ENCODE measurements at places on chromosomes 12 and 14. TPM values are rescaled to one million over a fixed set of nuclear protein-coding genes. Genes with fewer than 3 reads are reported as not detected.

- DNase-seq = no peak
- no peak overlapping the region for H3K27ac ChIP-seq
- no peaks in the 10 kb centered on the region for H3K36me3 ChIP-seq
- H3K4me3 ChIP-seq = no peak overlapping the region
Measured at GRCh38 chr14:33068626-33069025, 129.9 kb downstream of the NPAS3 start.

- no peak for DNase-seq
- H3K4me1 ChIP-seq = no peaks in the 10 kb centered on the region
- H3K4me3 ChIP-seq = no peak overlapping the region
- H3K27me3 ChIP-seq = peaks cover 4% of the 10 kb centered on the region
Measured at GRCh38 chr12:115870021-115870420, 407.5 kb downstream of the MED13L start.

- no peak overlapping the region for H3K4me3 ChIP-seq
- no peaks in the 10 kb centered on the region for H3K36me3 ChIP-seq
- no peaks in the 10 kb centered on the region for H3K27me3 ChIP-seq
- DNase-seq = no peak
- H3K4me1 ChIP-seq = no peaks in the 10 kb centered on the region
Measured at GRCh38 chr12:74043343-74043742, 494.3 kb upstream of the ATXN7L3B start.

DNA sequence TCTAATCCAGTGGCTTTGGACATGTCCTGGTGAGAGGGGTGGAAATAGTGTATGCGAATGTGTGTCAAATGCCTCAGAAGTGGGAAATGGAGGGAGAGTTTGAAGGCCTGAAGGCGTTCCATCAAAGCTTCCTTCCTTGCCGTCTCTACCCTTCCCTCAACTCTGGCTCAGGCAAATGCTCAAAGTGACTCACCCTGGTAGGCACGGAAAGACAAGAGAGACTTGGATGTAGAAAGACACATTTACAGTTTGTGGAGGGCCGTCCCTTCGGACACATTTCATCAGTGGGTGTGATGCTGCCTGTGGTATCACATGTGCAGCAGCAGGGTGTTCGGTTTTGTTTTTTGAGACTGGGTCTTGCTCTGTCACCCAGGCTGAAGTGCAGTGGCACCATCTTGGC, 36.7 kb downstream of the CHST11 start:
- H3K36me3 ChIP-seq = no peaks in the 10 kb centered on the region
- no peak for DNase-seq
- peak overlapping the region; percentile 79 for H3K4me3 ChIP-seq
- peaks cover 96% of the 10 kb centered on the region for H3K4me1 ChIP-seq
- H3K27ac ChIP-seq = peak overlapping the region; percentile 89
- no peaks in the 10 kb centered on the region for H3K27me3 ChIP-seq

- H3K4me3 ChIP-seq = no peak overlapping the region
- H3K27ac ChIP-seq = no peak overlapping the region
- no peak for DNase-seq
- H3K36me3 ChIP-seq = peaks cover 70% of the 10 kb centered on the region
- H3K4me1 ChIP-seq = peaks cover 8% of the 10 kb centered on the region
Measured at GRCh38 chr12:96225044-96225855, 31.1 kb downstream of the ELK3 start.

DNA sequence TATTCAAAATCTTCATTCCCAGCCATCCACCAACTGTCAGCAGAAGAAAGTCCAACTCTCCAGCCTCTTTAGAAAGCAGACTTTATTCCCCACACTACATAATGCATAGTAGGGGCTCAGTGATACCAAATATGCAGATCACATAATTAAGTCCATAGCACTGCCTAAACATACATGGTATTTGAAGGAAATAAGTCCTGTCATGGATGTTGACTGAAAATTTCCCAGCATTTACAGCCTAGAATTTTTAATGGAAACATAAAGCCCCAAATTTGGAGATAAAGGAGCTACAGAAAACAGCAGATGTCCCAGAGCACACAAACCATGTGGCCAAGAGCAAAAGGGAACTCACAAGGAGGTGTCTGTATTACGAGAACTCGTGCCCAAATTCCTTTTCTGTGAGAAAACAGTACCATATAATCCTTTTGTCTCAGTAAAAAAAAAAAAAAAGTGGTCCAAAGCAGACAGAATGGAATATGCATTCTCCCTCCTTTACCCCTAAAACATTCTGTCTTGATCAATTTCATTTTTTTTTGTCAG, 920.5 kb downstream of the NRXN3 start:
- H3K27me3 ChIP-seq = no peaks in the 10 kb centered on the region
- no peak for DNase-seq
- no peak overlapping the region for H3K4me3 ChIP-seq
- no peaks in the 10 kb centered on the region for H3K4me1 ChIP-seq
- H3K27ac ChIP-seq = no peak overlapping the region

- no peak for DNase-seq
- no peaks in the 10 kb centered on the region for H3K4me1 ChIP-seq
- no peak overlapping the region for H3K4me3 ChIP-seq
- H3K27ac ChIP-seq = no peak overlapping the region
- H3K27me3 ChIP-seq = no peaks in the 10 kb centered on the region
Measured at GRCh38 chr14:32984241-32984930, 45.7 kb downstream of the NPAS3 start.

- no peak overlapping the region for H3K27ac ChIP-seq
- no peaks in the 10 kb centered on the region for H3K27me3 ChIP-seq
- H3K4me1 ChIP-seq = no peaks in the 10 kb centered on the region
- DNase-seq = no peak
- no peak overlapping the region for H3K4me3 ChIP-seq
Measured at GRCh38 chr12:130463818-130464670, 126.4 kb downstream of the PIWIL1 start.

GRCh38 chr12:89351489-89352241, 636 bp downstream of the DUSP6 start:
- H3K36me3 ChIP-seq = no peaks in the 10 kb centered on the region
- peak overlapping the region; percentile 84 for H3K4me3 ChIP-seq
- H3K27me3 ChIP-seq = no peaks in the 10 kb centered on the region
- peak; percentile 3 for DNase-seq
- H3K27ac ChIP-seq = peak overlapping the region; percentile 69
- peaks cover 62% of the 10 kb centered on the region for H3K4me1 ChIP-seq

DNA sequence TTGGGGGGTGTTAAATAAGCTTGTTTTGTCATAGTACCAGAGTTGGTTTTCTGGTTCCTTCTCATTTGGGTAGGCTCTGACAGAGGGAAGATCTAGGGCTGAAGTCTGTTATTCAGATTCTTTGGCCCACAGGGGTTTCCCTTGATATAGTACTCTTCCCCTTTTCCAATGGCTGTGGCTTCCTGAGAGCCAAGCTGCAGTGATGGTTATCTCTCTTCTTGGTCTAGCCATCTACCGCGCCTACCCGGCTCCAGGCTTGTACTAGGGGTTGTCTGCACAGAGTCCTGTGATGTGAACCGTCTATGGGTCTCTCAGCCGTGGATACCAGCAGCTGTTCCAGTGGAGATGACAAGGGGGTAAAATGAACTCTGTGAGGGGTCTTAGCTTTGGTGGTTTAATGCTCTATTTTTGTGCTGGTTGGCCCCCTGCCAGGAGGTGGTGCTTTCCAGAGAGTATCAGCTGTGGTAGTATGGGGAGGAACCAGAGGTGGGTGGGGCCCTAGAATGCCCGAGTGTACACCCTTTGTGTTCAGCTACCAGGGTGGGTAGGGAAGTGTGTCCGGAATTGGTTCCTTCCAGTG, 209.7 kb downstream of the GPHN start:
- no peaks in the 10 kb centered on the region for H3K36me3 ChIP-seq
- DNase-seq = no peak
- no peaks in the 10 kb centered on the region for H3K4me1 ChIP-seq
- no peak overlapping the region for H3K27ac ChIP-seq

DNA sequence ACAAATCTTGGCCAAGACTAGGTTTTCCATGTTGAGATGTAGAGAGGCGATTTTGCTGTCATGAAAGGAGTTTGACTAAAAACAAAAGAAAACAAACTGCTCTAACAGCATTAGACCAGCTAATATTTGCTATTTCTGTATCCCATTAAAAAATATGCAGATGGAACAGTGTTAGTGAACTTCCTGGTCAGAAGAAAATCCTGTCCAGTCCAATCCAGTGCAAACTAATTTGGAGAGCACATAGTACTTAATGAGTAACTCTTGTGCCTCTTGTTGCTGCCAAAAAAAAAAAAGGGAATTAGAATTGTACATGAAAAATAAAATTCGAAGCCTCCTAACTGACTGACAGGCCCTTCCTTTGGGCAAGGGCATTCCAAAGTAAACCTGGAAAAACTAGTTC, 298.8 kb downstream of the ETNK1 start:
- no peak for DNase-seq
- no peaks in the 10 kb centered on the region for H3K4me1 ChIP-seq
- no peaks in the 10 kb centered on the region for H3K27me3 ChIP-seq
- no peaks in the 10 kb centered on the region for H3K36me3 ChIP-seq
- H3K27ac ChIP-seq = no peak overlapping the region

DNA sequence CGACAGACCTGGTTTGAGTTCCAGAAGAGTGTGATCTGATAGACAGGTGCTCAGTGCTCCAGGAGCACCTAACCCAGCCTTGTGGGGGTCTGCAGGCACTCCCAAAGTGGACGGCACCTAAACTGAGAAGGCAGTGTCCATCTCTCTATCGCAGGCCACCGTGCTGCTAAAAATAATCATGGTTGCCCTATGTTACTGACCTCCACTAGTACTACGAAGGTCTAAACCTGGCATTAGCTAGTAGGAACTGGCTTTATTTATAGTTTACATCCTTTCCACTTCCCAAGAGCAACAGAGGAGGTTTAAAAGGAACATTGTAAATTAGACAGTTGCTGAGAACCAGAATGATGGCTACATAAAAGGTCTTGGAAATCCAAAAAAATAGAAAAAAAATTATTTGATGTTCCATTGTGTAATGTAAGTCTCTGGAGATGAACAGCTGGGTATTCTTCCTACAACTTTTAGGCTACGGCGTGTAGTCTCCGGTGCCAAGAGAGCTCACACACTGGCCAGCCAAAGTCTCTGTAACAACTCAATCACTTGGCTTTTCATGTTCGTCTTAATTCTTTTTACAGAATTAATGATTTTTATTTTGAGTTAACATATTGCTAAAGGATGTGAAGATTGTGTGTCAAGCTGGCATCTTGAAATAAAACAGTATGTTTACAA, 27.3 kb downstream of the PPFIBP1 start:
- no peak overlapping the region for H3K4me3 ChIP-seq
- H3K27me3 ChIP-seq = no peaks in the 10 kb centered on the region
- H3K27ac ChIP-seq = no peak overlapping the region
- no peaks in the 10 kb centered on the region for H3K4me1 ChIP-seq
- no peaks in the 10 kb centered on the region for H3K36me3 ChIP-seq
- DNase-seq = no peak

DNA sequence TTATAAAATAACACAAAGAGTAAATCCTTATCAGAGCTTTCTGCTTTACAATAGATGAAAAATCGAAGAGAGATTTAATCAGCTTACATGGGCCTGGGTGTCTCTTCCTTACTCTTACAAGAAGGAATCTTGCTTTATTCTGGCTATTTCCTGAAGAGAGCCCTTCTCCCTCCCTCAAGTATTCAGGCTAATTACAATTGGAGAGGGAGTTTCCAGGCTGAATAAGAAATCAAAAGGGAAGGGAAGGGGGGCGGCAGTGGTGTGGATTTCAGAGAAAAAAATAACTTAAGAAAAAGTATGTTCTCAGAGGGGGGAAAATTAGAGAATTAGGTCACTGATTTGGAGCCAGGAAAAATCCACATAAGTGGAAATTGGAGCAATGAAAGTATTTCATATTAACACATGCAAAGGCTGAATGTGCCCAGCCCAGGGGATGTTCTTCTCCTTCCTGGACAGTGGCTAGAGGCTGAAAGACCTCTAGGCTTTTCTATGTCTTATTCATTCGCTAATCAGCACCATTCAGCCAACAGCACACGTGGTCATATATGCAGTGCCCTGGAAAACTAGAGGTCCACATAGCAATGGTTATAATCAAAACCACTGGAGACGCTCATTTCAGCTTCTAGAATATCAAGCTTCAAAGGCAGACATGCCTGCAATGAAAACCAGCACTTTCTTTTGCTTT, 158.9 kb upstream of the BTG1 start:
- no peaks in the 10 kb centered on the region for H3K27me3 ChIP-seq
- no peak for DNase-seq

- DNase-seq = peak; percentile 75
- peak overlapping the region; percentile 97 for H3K4me3 ChIP-seq
- H3K27me3 ChIP-seq = no peaks in the 10 kb centered on the region
Measured at GRCh38 chr12:109053382-109054123, 1.2 kb downstream of the USP30 start.

GRCh38 chr14:71143381-71144290, 236.4 kb downstream of the PCNX1 start:
- no peaks in the 10 kb centered on the region for H3K36me3 ChIP-seq
- H3K27ac ChIP-seq = no peak overlapping the region
- DNase-seq = peak; percentile 76
- peaks cover 19% of the 10 kb centered on the region for H3K4me1 ChIP-seq
- H3K4me3 ChIP-seq = no peak overlapping the region
- no peaks in the 10 kb centered on the region for H3K27me3 ChIP-seq

- no peak for DNase-seq
- H3K36me3 ChIP-seq = no peaks in the 10 kb centered on the region
- peaks cover 1% of the 10 kb centered on the region for H3K4me1 ChIP-seq
- H3K4me3 ChIP-seq = no peak overlapping the region
- H3K27ac ChIP-seq = no peak overlapping the region
Measured at GRCh38 chr12:27766587-27766986, 13.4 kb upstream of the KLHL42 start.

- no peak overlapping the region for H3K4me3 ChIP-seq
- peaks cover 21% of the 10 kb centered on the region for H3K36me3 ChIP-seq
Measured at GRCh38 chr12:123242116-123242904, 9.1 kb downstream of the MTRFR start.

- no peak overlapping the region for H3K4me3 ChIP-seq
- DNase-seq = no peak
- H3K27ac ChIP-seq = no peak overlapping the region
- no peaks in the 10 kb centered on the region for H3K4me1 ChIP-seq
- H3K36me3 ChIP-seq = peaks cover under 1% of the 10 kb centered on the region
Measured at GRCh38 chr12:51196547-51196946, 21.3 kb downstream of the POU6F1 start.

- no peak overlapping the region for H3K27ac ChIP-seq
- peaks cover 9% of the 10 kb centered on the region for H3K4me1 ChIP-seq
- no peaks in the 10 kb centered on the region for H3K27me3 ChIP-seq
- DNase-seq = no peak
Measured at GRCh38 chr12:66275040-66275439, 27.3 kb upstream of the HELB start.

DNA sequence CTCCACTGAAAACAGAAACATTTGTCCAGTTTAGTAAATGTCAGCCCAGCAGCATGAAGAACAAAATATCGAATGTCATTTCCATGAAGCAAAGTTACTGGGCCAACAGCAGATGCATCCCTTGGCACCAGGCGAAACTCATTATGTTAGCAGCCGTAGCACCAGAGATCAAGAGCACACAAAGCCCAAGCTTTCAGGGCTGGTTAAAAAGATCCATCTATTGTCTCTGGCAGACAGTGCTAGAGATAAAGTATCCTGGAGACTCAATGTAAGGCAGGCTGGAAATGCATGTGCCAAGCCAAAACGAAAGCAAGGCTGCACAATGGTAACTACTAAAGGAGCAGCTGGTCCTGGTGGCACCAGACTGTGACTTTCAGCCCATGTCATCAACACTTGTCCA, 120.3 kb upstream of the PLEKHG7 start:
- no peak overlapping the region for H3K4me3 ChIP-seq
- H3K27ac ChIP-seq = no peak overlapping the region
- H3K4me1 ChIP-seq = no peaks in the 10 kb centered on the region
- no peaks in the 10 kb centered on the region for H3K36me3 ChIP-seq
- H3K27me3 ChIP-seq = no peaks in the 10 kb centered on the region

UNC79 gene
- total RNA-seq = not detected

NANOG gene
- not detected for total RNA-seq

ATL1 gene
- total RNA-seq = 1.4 TPM

POTEG gene
- not detected for total RNA-seq

ISCA2 gene
- 19.9 TPM for total RNA-seq

KCNK10 gene
- not detected for total RNA-seq

FGF6 gene
- not detected for total RNA-seq

DNAI7 gene
- total RNA-seq = 0.25 TPM

C12orf75 gene
- total RNA-seq = 64.6 TPM

STAB2 gene
- not detected for total RNA-seq

Measured in CD4-positive, CD25-positive, alpha-beta regulatory T cell (primary cell).